ENCODE measurements at places on chromosomes 3 and 15.

GRCh38 chr3:6439226-6439625 is 421.7 kb upstream of the GRM7 start:
- no peak for DNase-seq

GRCh38 chr3:27358372-27358771 is 10.8 kb downstream of the NEK10 start:
- no peak for DNase-seq

- no peak for DNase-seq
Observed at GRCh38 chr3:117893638-117894037, 1141.0 kb downstream of the IGSF11 start.

DNA sequence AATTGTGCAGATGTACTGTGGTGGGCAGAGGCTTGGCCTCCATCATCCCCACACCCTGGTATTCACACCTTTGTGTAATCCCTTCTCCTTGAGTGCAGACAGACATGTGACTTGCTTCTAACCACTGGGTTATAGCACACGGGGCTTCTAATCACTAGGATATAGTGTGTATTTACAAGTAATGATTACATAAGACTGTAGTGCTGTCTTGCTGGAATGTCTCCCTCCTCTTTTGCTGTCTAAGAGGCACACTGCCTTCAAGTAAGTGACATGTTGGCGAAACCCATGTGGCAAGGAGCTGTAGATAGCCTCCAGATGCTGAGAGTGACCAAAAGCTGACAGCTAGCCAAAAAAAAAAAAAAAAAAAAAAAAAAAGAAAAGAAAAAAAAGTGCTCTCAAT is 542.7 kb upstream of the MDFIC2 start:
- no peak for DNase-seq

- DNase-seq, result no peak
Observed at GRCh38 chr3:157532529-157533297, 29.5 kb upstream of the VEPH1 start.

DNA sequence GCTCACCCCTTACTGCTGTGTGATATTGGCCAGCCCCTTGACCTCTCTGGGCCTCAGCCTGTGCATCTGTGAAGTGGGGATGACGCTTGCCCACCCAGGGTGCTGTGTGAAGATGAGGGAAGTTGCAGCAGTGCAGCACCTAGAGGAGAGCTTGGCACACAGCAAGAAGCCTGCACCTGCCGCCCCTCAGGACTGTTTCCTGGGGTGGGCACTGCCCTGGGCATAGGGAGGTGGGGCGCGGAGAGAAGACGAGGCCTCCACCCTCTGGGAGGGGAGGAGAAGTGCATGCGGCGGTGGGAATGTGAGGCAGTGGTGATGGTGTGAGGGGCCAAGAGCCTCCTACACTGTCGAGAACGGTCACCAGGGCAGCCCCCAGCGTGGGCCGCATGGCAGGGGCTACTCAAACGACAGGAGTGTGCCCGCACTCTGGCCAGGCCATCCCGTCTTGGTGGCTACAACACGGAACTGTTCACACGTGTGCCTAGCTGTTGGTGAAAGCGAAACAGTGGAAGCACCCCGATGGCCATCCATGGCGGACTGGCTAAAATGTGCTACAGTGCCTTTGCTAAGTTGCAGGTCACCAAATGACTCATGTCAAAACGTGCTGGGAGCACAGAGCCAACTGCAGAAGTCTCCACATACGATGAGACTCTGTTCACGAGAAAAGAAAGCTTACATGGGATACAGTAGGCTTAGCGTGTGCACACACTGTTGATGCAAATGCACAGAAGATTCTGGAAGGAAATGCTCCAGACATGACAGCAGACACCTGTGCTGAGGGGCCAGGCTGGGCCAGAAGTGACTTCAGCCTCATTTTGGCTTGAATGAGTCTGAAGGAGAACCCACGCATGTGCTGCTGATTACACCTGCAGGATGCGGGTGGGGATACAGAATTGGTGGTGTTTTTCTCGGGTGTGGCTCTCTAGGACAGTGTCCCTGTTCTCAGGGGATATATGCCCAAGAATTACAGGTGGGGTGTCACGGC is 40.4 kb upstream of the IQSEC1 start:
- no peak for DNase-seq

DNA sequence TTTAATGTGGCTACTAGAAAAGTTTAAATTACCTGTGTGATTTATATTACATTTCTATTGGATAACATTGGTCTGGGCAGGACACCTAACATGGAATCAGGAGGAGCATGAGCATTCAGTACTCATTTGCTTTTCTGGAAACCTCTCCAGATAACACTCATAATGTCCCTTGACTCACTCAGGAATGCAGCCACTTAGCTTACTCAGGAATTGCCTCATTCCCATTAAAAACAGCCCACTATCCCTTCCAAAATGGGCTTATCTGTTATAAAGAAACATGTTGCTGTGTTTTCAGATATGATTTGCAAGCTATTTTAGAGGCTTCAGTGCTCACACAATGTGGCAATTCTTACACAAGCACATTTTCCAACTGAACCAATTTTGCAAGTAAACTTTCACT is 17.1 kb downstream of the GBE1 start:
- no peak for DNase-seq

DNA sequence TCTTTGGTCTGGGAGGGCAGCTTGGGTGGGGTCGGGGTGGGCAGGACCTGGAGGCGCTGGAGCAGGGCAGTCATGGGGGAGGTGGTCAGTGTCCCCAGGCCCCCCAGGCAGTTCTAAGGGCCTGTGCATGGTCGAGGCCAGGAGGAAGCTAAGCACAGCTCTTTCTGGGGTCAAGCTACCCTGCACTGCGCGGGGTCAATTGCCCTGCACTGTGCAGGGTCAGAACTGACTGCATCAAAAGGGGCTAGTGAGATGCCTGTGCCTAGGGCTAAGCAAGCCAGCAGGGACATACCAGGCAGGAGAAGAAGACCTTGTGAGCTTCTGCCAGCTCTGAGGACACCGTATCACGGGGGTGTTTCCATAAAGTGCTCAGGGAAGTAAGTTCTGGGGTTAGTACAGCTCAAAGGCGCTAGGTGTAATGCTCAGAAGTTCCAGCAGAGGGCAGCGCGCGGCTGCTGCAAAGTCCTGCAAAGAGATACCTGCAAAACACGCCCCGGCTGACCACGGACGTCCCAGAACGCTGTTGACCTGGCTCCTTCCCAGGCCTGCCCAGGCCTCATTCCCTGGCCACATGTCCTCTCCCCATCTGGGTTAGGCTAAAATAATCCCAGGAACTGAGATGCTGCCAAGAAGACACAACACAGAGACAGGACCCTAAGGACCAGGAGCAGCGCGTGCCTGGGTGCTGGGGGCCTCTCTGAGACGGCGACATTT is 18.8 kb upstream of the IQSEC1 start:
- peak; percentile 70 for DNase-seq

GRCh38 chr3:59540241-59540640 is 490.4 kb upstream of the CFAP20DC start:
- no peak for DNase-seq

DNA sequence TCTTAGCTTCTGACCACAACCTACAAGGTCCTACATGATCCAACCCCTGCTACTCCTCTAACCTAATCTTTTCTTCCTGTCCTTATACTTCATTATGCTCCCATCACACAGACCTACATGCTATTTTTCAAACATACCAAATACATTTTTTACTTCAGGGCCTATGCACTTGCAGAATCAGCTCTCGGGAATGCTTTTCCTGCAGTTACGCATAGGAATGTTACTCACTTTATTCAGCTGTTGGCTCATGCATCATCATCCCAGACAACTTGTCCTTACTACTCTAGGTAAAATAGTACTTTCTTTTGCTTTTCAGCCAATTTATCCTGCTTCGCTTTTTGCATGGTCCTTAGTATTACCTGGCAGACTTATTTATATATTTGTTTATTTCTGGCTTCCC is 105.6 kb downstream of the OXSM start:
- DNase-seq, result no peak

GRCh38 chr3:185928496-185928895 is 9.3 kb downstream of the TRA2B start:
- DNase-seq, result no peak
